Activated T-cell treated with anti-CD3 and anti-CD28 coated beads, Interleukin-2, amount 50 U/mL, for 48 hours (primary cell): ENCODE measurements at places on chromosomes 2 and 18.

DNA sequence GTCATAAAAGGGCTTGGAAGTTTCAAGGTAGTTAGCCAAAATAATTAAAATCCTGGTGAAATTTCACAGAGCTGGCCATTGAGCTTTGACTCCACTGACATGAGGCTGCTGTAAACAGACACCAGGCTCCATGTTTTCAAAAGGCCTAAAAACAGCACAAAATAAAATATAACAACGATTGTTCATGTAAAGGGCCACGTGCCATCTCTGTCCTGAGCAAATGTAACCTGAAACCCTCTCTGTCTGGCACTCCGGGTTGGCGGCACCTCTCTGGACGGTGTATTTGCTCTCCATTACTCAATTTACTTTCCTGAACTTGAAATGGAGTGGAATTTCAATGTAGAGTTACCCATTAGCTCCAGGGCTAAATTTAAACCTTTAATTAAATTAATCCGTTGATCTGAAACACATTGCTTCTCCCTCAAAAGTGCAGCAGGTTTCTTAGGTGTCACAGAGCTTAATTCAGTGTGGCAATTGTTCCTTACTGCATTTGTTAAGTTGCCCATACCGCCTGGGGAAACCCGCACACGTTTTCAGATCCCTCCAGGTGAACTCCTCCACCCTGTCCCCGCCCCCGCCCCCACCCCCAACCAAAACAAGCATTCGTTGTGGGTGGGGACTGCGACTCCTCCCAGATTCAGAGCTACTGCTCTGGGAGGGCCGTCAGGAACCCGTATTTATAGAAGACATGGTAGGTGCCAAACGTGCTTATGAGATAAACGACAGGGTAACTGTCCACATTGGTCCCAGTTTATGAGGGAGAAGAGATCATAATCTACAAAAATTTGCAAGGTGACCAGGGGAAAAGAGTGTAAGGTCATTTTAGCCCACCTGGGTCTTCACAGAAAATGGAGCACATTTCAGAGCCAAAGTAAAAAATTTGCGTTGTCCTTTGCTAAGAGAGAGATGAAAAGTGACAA, 1.2 kb upstream of the CABLES1 start:
- DNase-seq = peak; percentile 45

DNA sequence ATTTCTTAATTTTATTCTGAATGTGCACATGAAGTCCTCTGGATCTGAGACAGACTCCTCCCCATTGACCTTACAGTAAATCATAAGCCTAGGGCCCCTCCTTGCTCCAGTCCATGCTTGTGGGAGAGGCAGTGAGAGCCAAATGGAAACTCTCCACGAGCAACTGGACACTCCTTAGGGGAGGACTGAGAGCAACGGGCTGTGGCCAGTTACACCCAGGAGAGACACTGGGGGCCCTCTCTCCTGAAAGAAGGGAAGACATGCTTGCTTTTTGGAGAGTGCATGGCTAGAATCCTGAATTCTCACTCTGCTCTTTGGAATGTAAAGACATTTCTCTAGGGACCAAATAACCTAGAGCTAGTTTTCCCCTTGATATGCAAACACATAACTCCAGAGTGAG, 49.0 kb upstream of the BIN1 start:
- no peak for DNase-seq

DNA sequence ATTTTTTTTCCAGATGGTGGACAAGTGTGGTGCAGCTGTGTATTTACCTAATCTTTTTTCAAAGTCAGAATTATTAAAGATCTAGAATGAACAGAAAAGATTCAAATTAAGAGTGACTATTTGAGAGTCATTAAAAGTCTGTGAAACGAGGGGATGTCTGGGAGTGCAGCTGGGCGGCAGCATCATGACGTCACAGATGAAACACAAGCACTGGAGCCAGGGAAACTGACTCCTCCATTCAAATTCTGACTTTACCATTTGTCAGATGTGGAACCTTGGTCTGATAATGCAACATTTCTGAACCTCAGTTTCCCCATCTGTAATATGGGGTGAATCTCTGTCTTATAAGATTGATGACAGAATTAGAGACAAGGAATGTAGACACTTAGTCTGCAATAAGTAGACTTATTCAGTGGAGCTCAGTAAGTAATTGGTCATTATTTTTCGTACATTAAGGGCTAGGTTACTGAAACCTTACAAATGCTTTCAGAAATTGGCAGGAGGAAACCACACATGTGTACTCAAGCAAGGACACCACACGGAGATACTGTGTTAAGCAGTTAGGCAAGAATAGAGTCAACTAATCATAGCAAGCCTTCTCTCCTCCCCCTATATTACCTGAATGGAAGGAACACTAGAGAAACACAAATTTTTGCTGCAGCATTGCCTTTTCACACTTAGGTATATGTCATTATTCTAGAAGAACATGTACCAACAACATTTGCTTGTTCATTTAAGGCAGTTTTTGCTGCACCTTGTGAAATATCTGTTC, 27.8 kb upstream of the CXXC1 start:
- DNase-seq = no peak

GRCh38 chr18:23154823-23155500, 19.7 kb downstream of the CABLES1 start:
- DNase-seq = no peak

DNA sequence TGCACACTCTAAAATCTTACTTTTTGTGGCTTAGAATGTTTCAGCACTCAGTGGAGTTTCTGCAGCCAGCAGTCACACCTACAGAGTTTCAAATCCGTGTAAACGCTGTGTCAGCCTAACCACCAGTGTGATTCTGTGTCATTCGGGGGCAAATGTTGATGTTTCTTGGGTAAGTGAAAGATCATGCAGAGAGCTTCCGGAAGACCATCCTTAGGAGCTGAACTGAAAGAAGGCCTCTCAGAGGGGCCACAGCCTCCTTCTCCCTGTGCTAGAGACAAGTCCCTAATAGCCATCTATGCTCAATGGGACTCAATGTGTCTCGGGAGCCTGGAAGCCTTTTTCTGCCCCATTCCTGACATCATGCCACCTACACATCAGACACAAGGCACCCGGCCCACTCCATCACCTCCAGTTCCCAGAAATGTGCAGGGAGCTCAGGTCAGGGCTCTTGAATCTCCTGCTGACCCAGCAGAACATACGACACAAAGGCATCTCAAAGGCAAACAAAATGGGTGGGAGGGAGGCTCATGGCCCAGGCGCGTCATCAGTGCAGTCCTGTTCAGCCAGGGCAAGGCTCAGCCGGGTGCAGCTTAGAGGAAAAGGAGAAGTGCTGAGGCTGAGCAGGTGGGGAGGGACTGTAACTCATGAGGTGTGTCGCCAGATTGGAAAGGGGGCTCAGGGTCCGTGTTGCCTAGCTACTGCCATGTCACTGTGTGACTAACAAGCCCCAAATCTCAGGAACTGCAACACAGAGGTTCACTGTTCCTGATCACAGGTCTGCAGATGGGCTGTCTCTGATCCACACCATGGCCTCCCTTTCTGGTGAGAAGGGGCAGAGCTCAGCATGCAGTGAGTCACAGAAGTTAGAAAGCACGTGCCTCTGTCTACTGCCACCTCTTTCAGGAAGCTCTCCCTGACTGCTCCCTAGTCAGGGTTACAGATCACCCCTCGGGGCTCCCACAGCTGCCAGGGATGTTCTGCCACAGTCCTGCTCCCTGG, 82.0 kb downstream of the SMAD7 start:
- DNase-seq = peak; percentile 77

DNA sequence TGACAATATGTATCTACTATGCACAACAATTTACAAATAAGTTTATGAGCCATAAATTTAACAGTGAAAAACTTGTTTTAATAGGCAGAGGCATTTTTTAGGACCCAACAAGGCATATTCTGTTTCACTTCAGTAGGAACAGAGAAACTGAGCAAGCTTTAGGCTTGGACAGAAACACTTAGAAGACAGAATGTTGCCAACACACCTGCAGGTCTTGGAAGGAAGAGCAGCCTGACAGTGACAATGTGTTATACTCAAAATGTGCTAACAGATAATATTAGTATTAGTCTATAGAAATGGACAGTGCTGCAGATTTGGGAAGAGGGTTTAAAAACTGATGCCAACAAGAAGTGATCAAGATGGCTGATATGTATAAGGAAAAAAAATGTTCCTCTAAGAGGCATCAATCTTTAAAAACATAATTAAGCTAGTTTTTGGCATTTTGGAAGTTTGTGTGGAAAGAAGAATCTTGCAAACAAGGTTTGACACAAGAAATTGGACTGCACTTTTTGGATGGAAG, 297.1 kb upstream of the FSIP2 start:
- DNase-seq = no peak

GRCh38 chr2:235640926-235641723, 147.3 kb downstream of the AGAP1 start:
- DNase-seq = no peak

DNA sequence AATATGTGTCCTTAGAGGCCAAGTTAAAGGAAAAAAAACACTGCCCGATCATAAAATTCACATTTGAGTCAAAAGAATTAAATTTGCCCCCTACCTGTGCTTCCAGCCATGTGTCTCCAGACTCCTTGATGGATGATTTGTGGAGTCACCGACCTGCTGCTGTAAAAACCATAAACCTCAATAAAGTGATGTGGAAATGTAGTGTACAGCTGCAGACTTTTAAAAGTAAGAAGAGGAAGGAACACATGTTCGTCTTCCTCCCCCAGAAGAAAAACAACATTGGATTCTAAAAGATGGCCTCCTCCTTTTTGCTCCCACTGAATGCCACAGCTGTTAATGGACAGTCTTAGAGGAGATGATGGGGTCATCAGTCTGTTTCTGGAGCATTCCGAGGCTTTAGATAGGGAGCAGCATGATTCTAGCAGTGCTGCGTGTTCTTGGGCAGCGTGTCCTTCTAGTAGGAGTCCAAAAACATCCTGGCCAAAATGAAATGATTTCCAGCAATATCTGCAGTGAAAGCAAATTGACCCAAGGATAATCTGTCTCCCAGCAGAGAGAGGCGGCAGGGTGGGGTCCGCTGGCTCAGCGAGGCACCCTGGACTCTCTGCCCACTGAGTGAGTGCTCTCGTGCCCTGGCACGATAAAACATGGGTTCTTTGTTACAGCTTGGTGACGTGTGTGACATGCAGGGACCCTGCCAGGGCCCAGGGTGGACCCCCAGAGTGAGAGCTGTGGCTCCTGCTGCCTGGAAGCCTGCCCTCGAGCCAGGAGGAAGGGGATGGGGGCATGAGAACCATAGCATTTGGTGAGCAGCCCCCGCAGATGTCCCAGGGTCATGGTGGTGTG, 196.1 kb downstream of the FAM210A start:
- DNase-seq = no peak

- DNase-seq = no peak
These were observed 145.5 kb upstream of the CTAGE1 start for GRCh38 chr18:22563164-22563583.

DNA sequence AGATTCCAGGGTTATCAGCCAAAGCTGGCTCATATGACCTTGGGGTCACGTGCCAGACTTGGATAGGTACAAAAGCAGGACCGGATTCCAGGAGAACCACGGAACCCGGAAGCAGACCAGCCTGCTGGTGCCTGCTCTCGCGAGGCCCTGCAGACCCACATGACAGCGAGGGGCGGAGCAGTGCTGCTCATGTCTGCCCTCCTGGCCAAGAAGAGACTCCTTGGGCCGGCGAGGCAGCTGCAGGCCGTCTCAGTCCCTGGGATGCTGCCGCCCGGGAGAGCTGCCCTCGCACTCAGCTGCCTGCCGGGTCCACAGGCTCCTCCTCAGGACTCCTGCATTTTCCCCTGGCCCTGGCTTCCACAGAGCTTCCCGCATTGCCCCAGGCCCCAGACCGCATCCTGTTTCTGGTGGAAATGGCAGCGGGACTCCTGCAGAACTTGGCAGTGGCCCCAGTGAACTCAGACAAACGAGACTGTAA, 739.5 kb downstream of the SOCS6 start:
- no peak for DNase-seq

DNA sequence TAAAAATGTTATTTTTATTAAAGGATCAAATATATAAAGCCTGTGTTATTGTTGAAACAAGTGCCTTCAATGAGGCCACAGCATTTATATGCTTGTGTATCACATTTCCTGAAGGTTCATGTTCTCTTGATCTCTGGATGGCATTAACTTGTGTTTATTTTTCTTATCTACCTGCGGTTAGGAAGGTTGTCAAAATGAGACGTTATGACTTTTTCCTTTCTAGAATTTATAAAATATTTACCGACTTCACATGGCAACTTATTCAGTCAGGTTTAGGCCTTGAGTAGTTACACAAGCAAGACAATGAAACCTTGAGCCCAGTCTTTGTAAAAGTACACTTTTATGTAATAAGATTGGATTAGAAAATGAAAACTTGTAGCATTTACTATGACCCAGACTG, 196.4 kb upstream of the ACVR2A start:
- DNase-seq = no peak

DNA sequence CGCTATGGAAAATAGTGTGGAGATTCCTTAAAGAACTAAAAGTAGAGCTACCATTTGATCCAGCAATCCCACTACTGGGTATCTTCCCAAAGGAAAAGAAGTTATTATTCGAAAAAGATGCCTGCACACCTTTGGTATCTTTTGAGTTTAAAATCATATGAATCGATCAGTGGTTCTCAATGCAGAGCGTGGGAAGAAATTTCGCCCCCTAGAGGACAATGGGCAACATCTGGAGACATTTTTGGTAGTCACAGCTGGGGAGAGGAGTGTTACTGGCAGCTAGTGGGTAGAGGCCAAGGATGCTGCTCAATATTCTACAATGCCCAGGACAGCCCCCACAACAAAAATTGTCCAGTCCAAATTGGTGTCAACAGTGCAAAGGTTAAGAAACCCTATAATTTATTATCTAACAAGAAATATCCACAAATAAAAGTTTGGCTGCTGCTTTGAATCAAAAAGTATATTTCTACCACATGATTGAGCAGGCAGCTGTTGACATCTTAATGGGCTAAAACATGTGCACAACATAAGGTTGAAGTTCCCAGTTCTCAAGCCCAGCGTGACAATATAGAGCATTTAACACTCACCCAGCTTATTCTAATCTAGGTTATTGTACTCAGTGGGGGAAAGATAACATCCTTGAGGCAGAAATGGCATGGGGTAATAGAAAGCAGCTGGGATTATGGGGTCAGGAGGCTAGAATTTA, 425.7 kb downstream of the LRATD1 start:
- DNase-seq = peak; percentile 34

GRCh38 chr2:37104178-37104577, 19.9 kb downstream of the GPATCH11 start:
- DNase-seq = no peak

- DNase-seq = peak; percentile 38
These were observed 175.6 kb upstream of the ZFP36L2 start for GRCh38 chr2:43402002-43402401.
